ENCODE measurements at places on chromosomes 3 and 15.
A peak's percentile ranks its signal among the peaks of the same experiment; 100 is the strongest.

GRCh38 chr3:179181021-179181472 is 32.9 kb downstream of the PIK3CA start:
- no peak for DNase-seq

DNA sequence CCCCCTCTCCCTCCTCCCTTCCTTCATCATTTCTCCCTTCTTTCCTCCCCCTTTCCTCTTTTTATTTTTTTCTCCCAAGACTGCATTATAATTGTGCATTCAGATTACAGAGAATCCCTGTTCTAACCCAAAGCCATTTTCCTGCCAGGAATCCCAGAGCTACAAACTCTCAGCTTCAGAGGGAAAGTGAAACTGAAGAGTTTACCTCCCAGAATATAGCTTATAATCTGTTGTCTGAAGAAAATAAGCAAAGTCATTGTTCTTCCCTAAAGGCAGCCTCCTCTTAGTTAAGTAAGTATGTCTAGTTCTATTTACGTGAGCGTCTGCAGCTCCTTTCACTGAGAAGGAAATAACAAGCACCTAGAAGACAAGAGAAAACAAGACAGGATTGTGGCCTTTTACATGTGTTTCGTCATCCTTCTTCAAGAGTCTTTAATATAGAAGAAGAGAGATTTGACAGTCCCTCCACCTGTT is 97.2 kb downstream of the CHST2 start:
- DNase-seq = no peak

DNA sequence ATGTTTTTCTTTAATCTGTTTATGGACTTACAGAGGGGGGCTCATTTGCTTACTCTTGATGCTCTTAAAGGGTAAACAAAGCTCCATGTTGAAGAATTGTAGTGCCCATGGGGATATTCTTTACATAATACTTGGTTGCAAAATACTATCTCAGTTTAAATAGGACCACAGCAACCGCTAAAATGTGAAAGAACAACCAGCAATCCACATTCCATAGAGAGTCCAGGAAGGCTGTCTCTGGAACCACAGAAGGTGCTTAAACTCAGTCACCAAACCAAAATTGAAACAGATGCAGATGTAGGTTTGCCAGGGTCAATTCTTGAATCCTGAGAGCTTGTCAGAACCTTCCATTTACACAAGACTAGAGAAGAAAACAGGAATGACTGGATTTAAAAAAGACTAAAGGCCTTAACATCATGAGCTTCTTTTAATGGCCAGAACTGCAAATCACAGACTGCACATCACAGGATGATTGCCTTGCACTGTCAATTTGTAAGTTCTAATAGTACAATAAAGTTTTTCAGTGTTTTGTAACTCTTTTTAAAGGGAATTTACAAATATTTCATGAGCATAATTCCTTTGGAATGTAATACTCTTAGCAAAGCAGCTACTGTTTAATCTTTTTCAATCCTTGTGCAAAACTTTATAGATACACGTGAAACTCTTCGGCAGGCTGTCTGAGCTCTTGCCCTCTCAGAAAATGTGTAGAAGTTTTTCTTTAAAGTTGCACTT is 661.6 kb downstream of the SI start:
- DNase-seq = peak; percentile 4

GRCh38 chr3:20648294-20648693 is 462.3 kb upstream of the SGO1 start:
- DNase-seq = no peak

GRCh38 chr3:19399356-19399755 is 251.0 kb downstream of the KCNH8 start:
- DNase-seq = peak; percentile 32

- DNase-seq = no peak
Observed at GRCh38 chr3:189119950-189120349, 51.8 kb upstream of the TPRG1 start.
